ENCODE measurements at places on chromosomes 1 and 21.

DNA sequence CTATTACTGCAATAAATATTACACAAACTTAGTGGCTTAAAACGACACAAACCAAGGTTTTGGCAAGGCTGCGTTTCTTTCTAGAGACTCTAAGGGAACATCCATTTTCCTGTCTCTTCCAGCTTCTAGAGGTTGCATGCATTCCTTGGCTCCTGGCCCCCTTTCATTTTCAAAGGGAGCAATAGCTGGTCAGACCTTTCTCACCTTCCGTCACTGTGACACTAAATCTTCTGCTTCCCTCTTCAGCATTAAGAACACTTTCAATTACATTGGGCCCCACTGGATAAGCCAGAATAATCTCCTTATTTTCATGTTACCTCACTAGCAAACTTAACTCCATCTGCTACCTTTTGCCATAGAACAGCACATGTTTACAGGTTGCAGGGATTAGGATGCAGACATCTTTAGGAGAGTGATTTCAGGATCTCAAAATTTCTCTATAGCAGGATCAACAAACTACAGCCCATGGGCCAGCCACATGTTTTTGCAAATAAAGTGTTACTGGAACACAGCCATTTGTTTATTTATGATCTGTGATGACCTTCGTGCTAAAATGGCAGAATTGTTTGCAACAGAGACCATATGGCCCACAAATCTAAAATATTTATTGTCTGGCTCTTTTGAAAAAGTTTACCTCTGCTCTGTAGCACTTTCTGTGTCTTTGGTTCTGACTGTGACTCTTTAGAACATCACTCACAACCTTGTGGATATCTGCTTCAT lies 221.5 kb upstream of the SGIP1 start:
- DNase-seq: no peak

DNA sequence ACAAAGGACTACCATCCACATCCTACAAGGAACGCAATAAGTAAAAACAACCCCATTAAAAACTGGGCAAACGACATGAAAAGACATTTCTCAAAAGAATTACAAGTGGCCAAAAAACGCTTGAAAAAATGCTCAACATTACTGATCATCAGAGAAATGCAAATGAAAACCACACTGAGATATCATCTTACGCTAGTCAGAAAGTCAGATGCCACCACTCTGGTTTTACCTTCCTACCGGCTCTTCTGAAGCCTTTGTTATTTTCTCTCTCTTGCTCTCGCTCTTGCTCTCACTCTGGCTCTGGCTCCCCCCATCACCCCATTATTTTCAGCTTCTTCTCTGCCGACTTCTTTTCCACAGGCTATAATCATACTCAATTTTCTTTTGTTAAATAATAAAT lies 38.8 kb downstream of the VPS45 start:
- DNase-seq: no peak

GRCh38 chr1:83746234-83746633 lies 252.7 kb downstream of the TTLL7 start:
- no peak for DNase-seq

GRCh38 chr1:221714227-221715152 lies 27.4 kb downstream of the DUSP10 start:
- no peak for DNase-seq

- DNase-seq: no peak
Measured at GRCh38 chr1:55707846-55708245, 492.7 kb upstream of the USP24 start.

- no peak for DNase-seq
Measured at GRCh38 chr1:212607913-212608391, 609 bp upstream of the ATF3 start.

Measured in body of pancreas (tissue), 4 donors.